ENCODE measurements at places on chromosomes 4 and X. TPM values are rescaled to one million over a fixed set of nuclear protein-coding genes. Genes with fewer than 3 reads are reported as not detected.
A peak's percentile ranks its signal among the peaks of the same experiment; 100 is the strongest.

- no peak for DNase-seq
Measured at GRCh38 chrX:109372716-109373115, 109.2 kb downstream of the GUCY2F start.

- DNase-seq: peak; percentile 63
Measured at GRCh38 chr4:147096667-147097604, 151.3 kb upstream of the TTC29 start.

Gene CXCL5
- total RNA-seq: 0.33 TPM

DNA sequence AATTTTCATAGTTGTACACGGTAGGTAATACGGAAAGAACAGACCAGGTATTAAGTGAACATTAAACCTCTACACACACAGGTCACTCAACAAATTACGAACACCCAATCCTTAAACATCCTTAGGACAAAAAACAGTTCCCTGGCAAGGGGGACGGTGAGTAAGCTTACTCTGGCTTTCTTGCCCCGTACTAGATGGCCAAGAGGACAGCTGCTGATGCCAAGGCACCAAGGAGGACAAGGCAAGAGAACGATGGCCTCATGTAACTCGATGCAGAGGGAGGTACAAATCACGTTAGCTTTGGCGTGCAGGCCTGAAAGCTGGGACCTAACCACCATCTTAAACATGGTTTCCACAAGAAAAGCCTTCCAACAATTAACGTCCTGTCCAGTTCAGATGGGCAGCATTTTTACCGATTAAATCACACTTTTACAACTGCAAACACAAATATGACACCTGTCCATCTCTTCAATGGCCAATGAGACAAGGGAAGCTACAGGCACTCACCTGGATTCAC lies 23.7 kb downstream of the FAT1 start:
- DNase-seq: no peak

DNA sequence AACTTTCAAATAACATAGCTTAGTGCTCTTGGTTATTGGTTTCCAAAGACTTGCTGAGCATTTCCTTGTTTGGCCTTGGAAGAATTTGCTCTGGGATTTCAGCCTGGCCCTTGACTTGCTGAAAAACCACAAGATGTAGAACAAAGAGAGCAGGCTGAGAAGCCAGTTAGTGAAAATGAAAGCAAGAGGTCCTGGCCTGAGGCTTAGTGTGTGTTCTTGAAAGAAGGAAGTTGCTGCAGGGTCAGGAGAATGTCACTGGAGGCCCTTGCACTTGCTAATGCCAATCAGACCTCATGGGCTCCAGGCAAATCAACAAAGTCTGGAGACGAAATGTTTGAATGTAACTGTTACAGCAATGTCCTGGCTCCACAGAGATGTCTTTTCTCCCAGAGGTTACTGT lies 79.4 kb downstream of the SYNPO2 start:
- peak; percentile 38 for DNase-seq

DNA sequence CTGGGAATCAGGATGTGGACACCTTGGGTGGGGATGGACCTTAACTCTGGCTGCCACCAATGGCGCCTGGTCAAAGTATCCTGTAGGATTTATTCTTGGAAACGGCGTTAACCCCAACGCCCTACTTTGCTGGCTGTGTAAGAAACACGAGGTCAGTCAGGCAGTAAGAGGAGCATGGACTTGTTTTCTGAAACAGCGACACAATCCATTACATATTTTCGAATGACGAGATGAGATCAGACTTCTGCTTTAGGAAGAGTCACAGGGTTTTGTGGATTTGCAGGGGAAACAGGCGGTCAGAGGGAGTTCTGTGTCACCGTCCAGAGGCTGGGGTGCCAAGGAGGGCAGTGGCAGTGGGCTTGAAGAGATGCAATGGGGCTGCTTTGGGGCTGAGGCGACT lies 92.2 kb downstream of the TBL1X start:
- no peak for DNase-seq

DNA sequence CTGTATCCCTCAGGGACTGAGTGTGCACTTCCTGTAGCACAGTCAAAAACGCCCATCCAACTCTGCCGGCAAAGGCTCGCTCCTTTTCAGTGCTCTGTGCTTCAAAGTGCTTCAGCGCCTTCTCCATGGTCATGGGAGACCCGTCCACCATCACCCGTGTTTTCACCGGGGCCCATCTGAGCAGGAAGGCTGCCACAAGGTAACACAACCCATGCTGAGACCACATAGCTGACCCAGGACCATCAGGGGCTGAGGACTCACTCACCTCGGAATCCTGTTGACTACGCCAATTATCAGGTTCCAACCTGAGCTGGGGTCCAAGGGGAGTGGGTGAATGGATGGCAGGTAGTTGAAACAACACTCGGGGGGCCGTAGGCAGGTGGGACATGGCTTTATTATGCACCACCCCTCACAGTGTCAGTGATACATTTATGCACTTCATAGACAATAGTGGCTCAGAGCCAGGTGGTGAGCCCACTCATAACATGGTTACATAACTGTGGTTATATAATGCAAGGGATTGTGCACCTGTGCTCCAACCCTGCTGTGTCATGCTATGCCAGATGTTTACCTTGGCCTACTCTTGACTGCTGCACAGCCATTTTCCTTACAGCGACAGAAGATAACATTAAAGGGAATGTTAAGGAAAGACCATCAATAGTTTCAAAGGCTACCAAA lies 227.8 kb downstream of the ADGRL3 start:
- DNase-seq: no peak

- no peak for DNase-seq
Measured at GRCh38 chr4:111988514-111988913, 156.7 kb upstream of the FAM241A start.

Gene PHKA1
- total RNA-seq: 7.1 TPM

Gene HMGB3
- total RNA-seq: 124 TPM

Gene MAD2L1
- 35.4 TPM for total RNA-seq

DNA sequence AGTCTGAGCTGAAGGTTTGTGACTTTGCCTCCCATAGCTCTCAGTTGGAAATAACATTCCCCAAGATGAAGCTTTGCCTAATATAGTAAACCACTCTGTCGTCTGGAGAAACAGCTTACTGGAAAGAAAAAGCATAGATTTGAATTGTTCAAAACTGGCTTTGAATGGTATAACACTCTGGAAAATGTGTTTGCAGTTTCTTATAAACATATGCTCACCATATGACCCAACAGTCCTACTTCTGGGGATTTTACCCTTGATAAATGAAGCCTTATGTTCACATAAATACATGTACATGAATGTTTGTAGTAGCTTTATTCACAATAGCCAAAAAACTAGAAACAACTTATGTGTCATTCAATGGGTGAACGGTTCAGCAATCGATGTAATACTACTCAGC lies 10.2 kb downstream of the VEGFD start:
- no peak for DNase-seq

Gene SUPT20HL1
- total RNA-seq: not detected

DNA sequence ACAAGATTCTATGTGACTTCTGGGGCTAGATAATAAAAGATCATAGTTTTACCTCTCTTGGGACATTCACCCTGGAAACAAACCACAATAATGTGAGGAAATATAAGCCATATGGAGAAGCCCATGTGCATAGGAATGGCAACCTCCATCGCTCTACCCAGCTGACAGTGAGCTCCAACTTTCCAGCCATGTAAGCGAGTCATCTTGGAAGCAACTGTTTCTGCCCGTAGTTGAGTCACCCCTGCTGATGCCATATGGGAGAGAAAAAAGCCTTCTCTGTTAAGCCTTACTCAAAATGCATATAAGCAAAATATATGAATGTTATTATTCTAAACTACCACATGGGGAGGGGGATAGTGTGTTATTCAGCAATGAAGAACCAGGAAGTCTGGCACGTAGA lies 31.4 kb upstream of the RELL1 start:
- DNase-seq: no peak

DNA sequence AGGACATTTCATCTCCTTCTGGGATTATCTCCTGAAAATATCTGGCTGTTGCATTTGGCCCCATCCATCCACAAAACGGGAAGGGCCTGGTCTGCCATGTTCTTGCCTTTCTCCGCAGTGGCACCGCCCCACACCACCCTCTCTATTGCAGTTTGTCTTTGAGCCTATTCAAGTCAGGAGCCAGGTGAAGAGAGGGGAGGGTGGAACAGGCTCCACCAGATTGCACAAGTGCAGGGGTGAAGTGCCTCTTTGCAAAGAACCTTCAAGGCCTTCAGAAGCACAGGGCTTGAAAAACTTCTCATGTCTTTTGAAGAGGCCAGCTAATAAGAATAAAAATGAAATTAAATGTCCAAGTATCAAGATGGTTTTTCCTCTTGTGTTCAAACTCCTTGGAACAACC lies 28.7 kb downstream of the RS1 start:
- no peak for DNase-seq

Gene ARMCX4
- total RNA-seq: 17.6 TPM

GRCh38 chr4:143819029-143819428 lies 86.3 kb downstream of the GYPE start:
- DNase-seq: no peak

- no peak for DNase-seq
Measured at GRCh38 chrX:101491943-101492342, 6.7 kb downstream of the ARMCX4 start.

- DNase-seq: no peak
Measured at GRCh38 chr4:128803783-128804182, 5.7 kb upstream of the JADE1 start.

DNA sequence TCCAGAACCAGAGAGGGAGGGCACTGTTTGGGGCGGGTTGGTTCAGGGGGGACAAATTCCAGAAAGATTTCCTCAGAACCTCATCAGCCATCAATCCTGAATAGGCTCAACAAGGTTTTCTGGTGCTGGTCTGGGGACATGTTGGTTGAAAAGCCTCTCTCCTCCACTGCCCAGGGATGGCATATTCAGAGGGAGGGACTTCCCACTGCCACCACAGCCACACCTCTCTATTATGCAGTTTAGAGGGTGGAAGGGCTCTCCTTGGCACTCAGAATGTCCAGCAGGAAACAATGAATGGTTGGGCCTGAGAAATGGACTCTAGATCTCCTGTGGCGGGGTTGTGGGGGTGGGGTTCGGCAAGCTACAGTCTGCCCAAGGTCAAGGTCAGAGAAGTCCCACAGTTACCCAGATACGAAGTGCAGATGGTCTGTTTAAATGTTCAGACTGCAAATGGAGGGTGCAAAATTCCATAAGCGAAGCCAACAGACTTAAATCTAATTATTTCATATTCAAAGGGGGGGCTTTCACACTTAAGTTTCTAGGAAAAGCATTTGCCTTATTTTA lies 70.7 kb downstream of the LEF1 start:
- no peak for DNase-seq

Gene KLHL13
- 15.3 TPM for total RNA-seq

- no peak for DNase-seq
Measured at GRCh38 chrX:27953171-27953570, 28.1 kb downstream of the DCAF8L1 start.

Gene SPANXN5
- not detected for total RNA-seq

- no peak for DNase-seq
Measured at GRCh38 chrX:88202149-88202548, 544.9 kb upstream of the CPXCR1 start.

DNA sequence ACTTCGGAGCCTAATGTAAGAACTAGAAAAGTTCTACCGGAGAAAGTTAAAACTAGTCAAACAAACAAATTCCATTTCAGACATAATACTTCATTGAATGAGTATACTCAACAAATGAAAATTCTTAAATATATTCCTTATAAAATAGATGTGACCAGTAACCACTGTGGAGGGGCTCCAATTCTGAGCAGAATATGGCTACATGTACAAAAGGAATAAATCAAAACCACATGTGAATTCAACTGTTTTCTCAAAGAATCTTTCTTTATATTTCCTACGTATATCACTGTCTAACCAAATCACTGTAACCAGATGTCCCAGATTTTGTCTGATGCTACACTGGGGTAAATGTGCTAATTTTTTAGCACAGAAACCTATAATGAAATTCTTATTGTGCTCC lies 49.0 kb downstream of the HTN1 start:
- DNase-seq: no peak

DNA sequence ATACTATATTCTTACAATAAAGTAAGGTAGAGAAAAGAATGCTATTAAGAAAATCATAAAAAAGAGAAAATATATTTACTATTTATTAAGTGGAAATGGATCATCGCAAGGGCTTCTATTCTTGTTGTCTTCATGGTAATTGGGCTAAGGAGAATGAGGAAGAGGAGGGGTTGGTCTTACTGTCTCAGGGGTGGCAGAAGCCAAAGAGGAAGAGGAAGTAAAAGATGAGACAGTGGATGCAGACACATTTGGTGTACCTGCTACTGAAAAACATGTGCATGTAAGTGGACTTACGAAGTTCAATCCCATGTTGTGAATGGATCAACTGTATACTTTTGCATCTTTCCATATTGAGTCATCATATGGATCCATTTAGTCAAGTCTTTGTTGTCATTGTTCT lies 1502.1 kb upstream of the ADGRL3 start:
- no peak for DNase-seq

Gene TXK
- total RNA-seq: 0.97 TPM

Gene IL15
- 3.1 TPM for total RNA-seq

DNA sequence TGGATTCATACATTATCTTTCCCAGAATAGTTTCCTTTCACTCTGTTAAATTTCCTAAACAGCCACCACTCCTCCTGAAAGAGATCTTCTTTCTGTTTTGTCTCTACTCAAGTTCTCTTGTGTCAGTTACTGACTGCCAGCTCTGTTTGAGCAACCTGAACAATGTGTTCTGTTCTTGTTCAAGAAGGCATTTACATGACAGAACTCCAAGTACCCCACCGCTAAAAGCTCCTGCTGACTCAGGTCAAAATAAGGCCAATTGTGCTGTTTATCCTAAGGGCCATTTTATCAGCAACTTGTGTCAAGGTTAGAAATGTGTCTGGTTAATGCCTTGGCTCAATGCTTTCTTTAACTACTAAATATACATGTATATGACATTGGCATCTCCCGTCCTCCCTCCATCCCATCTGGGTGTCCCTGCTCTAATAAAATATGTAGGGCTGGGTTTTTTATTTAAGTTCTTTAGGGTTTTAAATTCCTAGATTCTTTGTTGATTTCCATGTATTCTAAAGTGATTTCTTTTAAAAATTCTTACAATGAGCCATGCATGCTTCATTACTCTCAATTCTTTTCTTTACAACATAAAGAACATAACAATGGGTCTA lies 144.3 kb upstream of the PAQR3 start:
- DNase-seq: no peak

Gene MAGEE2
- not detected for total RNA-seq

Gene FAM9B
- not detected for total RNA-seq

Measured in endothelial cell of umbilical vein (primary cell).